ENCODE measurements at places on chromosomes 7 and 10. TPM values are rescaled to one million over a fixed set of nuclear protein-coding genes. Genes with fewer than 3 reads are reported as not detected.

The HTR5A gene
- total RNA-seq, result not detected

The GPR15LG gene
- total RNA-seq, result not detected

DNA sequence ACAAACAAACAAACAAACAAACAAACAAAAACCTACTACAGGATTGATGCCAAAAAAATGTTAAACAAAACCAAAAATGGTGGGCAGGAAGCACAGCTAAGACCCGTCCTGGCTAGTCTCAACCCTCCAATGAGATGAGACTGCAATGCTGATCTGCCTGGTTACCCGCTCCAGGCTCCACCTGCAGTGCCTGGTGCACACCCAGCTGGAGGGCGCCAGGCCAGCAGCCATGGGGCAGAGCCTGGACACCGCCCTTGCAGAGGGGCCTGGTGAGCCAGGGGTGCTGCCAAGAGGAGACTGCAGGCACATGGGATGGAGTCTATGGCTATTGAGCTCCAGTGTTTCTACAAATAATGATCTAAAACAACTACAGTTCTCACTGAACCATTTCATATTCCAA lies 107.0 kb downstream of the LARP4B start:
- H3K4me3 ChIP-seq, result no peak overlapping the region
- no peak overlapping the region for H3K27ac ChIP-seq
- H3K4me1 ChIP-seq, result no peaks in the 10 kb centered on the region
- H3K36me3 ChIP-seq, result peaks cover 34% of the 10 kb centered on the region
- no peaks in the 10 kb centered on the region for H3K27me3 ChIP-seq

DNA sequence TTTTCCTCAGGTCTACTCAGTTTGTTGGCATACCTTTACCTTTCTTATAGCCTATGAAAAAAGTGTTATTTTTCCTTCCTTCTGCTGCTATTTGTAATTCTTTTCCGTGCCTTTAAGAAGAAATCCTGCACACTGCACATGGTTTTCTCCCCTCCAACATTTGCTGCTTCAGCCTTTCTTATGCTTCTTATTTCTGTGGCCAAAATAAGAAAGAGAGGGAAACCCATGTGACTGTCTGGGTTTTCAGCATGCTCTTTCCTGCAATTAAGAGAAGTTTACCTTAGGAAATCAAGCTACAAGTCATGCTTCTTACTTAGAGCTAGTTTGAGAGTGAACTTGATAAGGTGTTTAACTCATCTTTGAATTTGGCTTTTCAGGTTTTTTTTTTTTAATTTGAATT lies 11.0 kb downstream of the TBC1D12 start:
- no peaks in the 10 kb centered on the region for H3K27me3 ChIP-seq
- peaks cover 14% of the 10 kb centered on the region for H3K4me1 ChIP-seq
- no peak for DNase-seq
- no peak overlapping the region for H3K27ac ChIP-seq

GRCh38 chr7:87517136-87517815 lies 41.8 kb upstream of the ABCB4 start:
- H3K27me3 ChIP-seq, result 0 out of 2 replicates have a peak, but pooled peaks cover 3% of the 10 kb centered on the region
- no peaks in the 10 kb centered on the region for H3K36me3 ChIP-seq
- DNase-seq, result no peak

All from SJCRH30 (cell line).